ENCODE measurements at places on chromosomes 13 and 19.

- DNase-seq, result no peak
- H3K4me3 ChIP-seq, result no peak overlapping the region
- H3K36me3 ChIP-seq, result no peaks in the 10 kb centered on the region
- H3K4me1 ChIP-seq, result no peaks in the 10 kb centered on the region
- no peak overlapping the region for H3K27ac ChIP-seq
Measured at GRCh38 chr19:16778796-16779411, 50.3 kb upstream of the SIN3B start.

DNA sequence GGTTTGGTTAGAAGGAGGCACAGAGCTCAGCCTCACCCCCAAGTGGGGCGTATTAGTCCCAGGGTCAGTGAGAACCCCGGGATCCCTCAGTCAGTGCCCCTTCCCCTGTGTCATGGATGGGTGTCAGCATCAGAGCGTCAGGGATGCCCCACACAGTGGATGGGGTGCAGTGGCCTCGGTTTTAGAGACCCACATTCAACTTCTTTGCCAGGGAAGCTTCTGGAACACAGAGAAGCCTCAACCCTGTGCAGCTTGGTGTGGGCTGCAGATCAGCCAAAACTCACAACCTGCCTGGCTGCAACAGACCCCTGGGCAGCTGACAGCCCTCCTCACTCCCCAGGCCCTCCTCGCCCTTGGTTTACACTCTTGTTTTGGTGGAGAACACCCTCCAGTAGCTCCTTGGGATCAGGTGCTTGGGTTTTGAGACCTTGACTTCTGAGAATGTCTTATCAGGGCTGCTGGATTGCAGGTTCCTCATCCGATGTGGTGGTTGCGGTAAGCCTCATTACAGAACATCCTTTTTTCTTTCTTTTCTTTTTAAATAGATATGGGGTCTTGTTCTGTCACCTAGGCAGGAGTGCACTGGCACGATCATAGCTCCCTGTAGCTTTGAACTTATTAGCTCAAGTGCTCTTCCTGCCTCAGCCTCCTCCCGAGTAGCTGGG lies 11.0 kb downstream of the ZNF333 start:
- no peak overlapping the region for H3K4me3 ChIP-seq
- H3K4me1 ChIP-seq, result no peaks in the 10 kb centered on the region
- no peaks in the 10 kb centered on the region for H3K27me3 ChIP-seq
- peaks cover 17% of the 10 kb centered on the region for H3K36me3 ChIP-seq
- H3K27ac ChIP-seq, result no peak overlapping the region

GRCh38 chr19:17347361-17347760 lies 10.0 kb downstream of the GTPBP3 start:
- DNase-seq, result no peak
- no peak overlapping the region for H3K27ac ChIP-seq
- no peaks in the 10 kb centered on the region for H3K27me3 ChIP-seq

DNA sequence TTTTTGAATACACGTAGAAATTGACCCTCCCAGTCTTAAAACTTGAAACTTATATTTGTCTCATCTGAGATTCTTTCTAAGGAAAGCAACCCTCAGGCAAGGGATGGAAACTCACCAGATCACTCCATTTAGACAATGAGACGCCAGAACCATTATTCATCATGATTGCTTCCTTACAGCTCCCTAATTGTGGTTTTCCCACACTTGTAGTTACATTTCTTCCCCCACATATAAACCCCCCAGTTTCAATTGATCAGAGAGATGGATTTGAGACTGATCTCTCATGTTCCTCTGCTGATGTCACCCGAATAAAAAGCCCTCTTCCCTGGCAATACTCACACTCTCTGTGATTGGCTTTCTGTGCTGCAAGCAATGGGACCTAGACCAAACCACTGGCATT lies 197.9 kb upstream of the STARD13 start:
- peak overlapping the region; percentile 22 for H3K27ac ChIP-seq
- no peak for DNase-seq
- H3K4me1 ChIP-seq, result peaks cover 3% of the 10 kb centered on the region
- no peaks in the 10 kb centered on the region for H3K27me3 ChIP-seq
- no peak overlapping the region for H3K4me3 ChIP-seq

DNA sequence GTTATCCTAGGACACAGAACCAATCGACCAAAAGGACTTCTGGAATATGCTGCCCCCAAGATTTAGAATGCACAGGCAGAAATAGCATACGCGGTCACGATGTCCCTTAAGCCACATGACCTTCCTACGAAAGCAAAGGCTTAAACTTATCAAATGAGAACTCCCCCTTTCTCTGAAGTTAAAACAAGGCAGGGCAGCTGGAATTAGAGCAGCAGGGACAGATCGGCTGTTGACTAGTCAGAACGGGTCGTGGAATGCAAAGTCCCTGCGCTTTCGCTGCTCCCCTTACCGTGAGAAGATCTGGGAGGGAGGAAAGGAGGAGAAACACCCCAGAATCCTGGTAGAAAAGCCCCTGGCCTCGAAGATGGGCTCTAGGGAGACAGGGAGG lies 799 bp upstream of the USPL1 start:
- H3K36me3 ChIP-seq, result peaks cover 12% of the 10 kb centered on the region
- H3K4me1 ChIP-seq, result peaks cover 10% of the 10 kb centered on the region
- H3K27me3 ChIP-seq, result no peaks in the 10 kb centered on the region

DNA sequence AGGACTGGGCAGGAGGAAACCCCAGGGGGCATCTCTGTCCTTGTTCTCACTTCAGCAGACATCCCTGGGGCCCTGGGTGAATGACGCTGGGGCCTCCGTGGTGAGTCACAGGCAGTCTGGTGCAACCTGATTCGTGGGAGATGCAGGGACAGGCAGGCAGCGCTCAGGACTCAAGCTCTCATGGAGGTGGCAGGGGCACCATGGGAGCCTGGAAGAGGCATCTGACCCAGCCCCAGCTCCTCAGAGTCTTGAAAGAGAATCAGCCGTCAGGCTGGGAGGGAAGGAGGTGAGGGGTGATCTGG lies 14.0 kb upstream of the PTOV1 start:
- H3K4me3 ChIP-seq, result no peak overlapping the region
- no peak for DNase-seq
- H3K36me3 ChIP-seq, result peaks cover 61% of the 10 kb centered on the region
- no peak overlapping the region for H3K27ac ChIP-seq
- H3K4me1 ChIP-seq, result no peaks in the 10 kb centered on the region

DNA sequence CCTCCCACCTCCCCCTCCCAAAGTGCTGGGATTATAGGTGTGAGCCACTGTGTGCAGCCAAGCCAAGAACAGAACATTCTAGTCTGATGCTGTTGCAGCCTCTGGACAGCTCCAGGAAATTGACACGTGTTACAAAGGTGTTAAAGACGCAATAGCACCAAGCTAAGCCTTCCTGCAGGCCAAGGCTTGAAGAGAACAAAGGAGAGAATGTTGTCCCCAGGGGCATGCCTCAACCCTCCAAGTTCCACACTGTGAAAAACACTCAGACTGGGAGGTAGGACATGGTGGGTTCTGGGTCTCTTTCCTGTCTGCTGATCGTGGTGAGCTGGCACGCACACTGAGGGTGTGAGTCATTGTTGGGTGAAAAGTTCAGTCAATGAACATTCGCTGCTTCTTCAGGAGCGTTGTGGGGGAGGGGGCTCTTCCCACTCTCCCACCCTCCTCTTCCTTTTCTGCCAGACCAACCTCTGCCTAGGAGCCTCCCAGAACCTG lies 5.3 kb upstream of the PTPRS start:
- no peaks in the 10 kb centered on the region for H3K27me3 ChIP-seq
- no peak overlapping the region for H3K27ac ChIP-seq
- H3K4me1 ChIP-seq, result peaks cover 6% of the 10 kb centered on the region

GRCh38 chr13:111171629-111172028 lies 56.5 kb downstream of the ARHGEF7 start:
- peaks cover 1% of the 10 kb centered on the region for H3K4me1 ChIP-seq
- no peak overlapping the region for H3K27ac ChIP-seq
- DNase-seq, result no peak
- no peaks in the 10 kb centered on the region for H3K27me3 ChIP-seq

GRCh38 chr19:11685676-11686650 lies 52.8 kb downstream of the ZNF823 start:
- H3K36me3 ChIP-seq, result peaks cover 20% of the 10 kb centered on the region
- no peak for DNase-seq
- no peak overlapping the region for H3K4me3 ChIP-seq

- H3K4me3 ChIP-seq, result no peak overlapping the region
- H3K4me1 ChIP-seq, result no peaks in the 10 kb centered on the region
- H3K27me3 ChIP-seq, result no peaks in the 10 kb centered on the region
- H3K27ac ChIP-seq, result no peak overlapping the region
Measured at GRCh38 chr13:59447846-59448620, 715.7 kb downstream of the DIAPH3 start.

GRCh38 chr19:35011737-35012682 lies 11.9 kb downstream of the GRAMD1A start:
- peaks cover 77% of the 10 kb centered on the region for H3K36me3 ChIP-seq
- H3K4me1 ChIP-seq, result no peaks in the 10 kb centered on the region
- H3K27ac ChIP-seq, result no peak overlapping the region
- H3K27me3 ChIP-seq, result no peaks in the 10 kb centered on the region
- no peak overlapping the region for H3K4me3 ChIP-seq
- DNase-seq, result no peak

DNA sequence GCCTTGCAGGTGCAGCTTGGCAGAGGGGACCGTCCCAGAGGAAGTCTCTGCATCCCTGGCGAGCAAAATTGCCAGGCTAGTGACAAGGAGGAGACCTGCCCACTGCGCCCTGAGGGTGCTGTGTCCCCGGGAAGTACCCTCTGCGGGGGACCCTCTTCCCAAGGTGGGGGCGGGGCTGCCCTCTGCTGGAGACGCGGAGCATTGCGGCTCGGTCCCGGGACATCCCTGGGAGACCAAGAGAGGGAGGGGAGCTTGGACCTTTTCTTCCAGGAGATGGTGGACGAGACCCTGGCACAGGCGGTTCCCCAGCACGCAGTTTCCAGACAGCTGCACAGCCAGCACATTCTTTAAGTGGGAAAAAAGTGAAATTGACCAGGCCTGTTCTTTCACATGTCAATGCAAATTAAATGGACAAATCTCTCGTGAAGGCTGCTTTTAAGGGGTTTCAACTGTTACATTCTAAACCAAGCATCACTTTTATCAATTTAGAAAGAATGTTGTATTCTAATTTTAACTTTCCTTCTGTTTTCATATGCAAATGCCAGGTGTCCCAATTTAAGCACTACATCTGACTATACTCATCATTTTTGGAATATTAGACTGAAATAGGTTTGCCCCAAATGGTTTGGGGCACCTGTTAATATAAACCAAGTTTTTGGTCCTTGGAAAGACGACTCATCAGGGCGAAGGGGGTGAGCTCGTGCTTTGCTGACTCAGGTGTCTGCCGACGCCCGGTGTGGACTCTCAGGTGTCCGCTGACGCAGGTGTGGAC lies 60.7 kb downstream of the MCF2L start:
- H3K4me1 ChIP-seq, result no peaks in the 10 kb centered on the region
- H3K27ac ChIP-seq, result no peak overlapping the region
- no peak overlapping the region for H3K4me3 ChIP-seq
- DNase-seq, result no peak

DNA sequence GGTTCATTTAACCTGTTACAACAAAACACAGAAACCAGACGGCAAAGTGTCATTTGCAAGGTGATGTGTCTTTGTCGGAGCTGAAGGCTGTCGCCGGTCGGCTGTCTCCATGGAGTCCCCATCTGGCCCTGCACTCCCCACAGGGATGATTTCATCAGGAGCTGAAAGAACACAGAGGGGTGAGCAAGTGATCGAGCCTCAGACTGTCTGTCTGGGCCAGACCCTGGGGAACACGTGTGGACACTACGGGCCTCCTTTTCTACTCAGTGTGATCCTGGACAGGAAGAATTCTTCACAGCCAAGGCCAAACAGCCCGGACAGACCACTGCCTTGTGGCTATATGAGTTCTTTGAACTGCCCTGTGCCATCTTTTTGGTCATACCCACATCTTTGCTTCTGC lies 85.1 kb downstream of the RNASEH2B start:
- H3K4me3 ChIP-seq, result no peak overlapping the region
- no peaks in the 10 kb centered on the region for H3K36me3 ChIP-seq
- no peaks in the 10 kb centered on the region for H3K4me1 ChIP-seq
- no peak overlapping the region for H3K27ac ChIP-seq

- peaks cover 6% of the 10 kb centered on the region for H3K36me3 ChIP-seq
- no peaks in the 10 kb centered on the region for H3K27me3 ChIP-seq
- H3K4me3 ChIP-seq, result no peak overlapping the region
- peaks cover 19% of the 10 kb centered on the region for H3K4me1 ChIP-seq
- no peak overlapping the region for H3K27ac ChIP-seq
- DNase-seq, result no peak
Measured at GRCh38 chr13:33184112-33184490, 101.5 kb downstream of the STARD13 start.

DNA sequence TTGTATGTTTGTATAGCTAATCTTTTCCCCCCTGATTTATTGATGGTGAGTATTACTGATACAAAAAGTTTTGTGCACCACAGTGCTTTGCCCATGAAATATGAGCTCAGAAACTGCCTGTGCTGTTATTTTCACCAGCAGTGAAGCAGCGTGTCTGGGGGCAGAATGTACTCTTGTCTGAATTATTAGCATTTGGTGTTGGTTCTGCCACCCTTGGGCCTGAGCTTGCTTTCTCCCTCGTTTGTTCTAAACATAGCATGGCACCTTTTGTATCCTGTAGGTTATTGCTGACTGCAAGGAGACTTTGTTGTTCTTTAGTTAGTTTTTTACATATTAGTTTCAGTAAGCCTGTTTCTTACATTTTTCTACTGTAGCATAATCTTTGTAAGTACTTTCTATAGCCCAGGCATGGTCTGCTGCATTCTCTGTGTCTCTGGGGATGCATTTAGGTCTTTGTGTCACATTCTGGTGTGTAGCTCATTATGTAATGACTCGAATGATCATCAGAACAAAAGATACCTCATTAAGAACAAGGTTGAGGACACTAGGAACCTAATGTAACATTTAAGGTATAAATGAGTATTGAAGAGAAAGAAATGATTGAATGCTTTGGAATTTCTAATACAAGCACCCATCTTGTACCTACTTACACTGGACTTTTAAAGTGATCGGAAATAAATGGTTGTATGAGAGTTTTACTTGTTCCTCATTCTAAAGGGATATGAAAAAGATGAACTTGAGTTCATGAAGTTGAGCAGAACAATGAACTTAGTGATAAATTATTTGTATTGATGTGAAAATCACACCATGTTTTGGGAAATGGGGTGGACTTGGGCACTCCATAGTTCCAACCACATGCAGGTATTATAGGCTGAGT lies 50.3 kb upstream of the GPI start:
- peaks cover 38% of the 10 kb centered on the region for H3K4me1 ChIP-seq
- DNase-seq, result no peak
- no peaks in the 10 kb centered on the region for H3K27me3 ChIP-seq
- no peak overlapping the region for H3K27ac ChIP-seq

DNA sequence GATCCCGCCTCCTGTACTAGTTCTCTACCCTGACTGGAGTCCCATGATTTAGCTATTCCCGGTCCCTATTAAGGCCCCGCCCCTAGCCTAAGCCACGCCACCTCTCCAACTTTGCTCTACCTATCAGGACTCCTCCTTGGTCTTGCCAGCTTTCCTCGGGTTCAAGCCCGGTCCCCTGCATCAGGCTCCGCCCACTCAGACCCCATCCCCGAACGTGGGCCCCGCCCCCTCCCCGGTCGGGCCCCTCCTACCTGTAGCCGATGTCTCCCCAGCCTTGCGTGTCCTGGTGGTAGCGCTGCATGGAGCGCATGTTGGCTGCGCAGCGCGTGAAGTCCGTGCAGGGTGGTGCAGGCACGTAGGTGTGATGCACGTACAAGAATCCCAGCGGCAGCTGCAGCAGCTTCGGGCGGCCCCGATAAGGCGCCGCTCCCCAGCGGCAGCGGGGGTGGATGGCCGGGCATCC lies 7.3 kb upstream of the RASAL3 start:
- DNase-seq, result no peak
- H3K4me1 ChIP-seq, result no peaks in the 10 kb centered on the region
- no peak overlapping the region for H3K4me3 ChIP-seq
- peaks cover 28% of the 10 kb centered on the region for H3K27me3 ChIP-seq
- no peaks in the 10 kb centered on the region for H3K36me3 ChIP-seq

GRCh38 chr13:41554180-41554579 lies 96.8 kb downstream of the RGCC start:
- no peaks in the 10 kb centered on the region for H3K36me3 ChIP-seq
- no peak for DNase-seq
- H3K27ac ChIP-seq, result no peak overlapping the region
- H3K4me3 ChIP-seq, result no peak overlapping the region
- no peaks in the 10 kb centered on the region for H3K27me3 ChIP-seq
